Fibroblast of lung (primary cell): ENCODE measurements at places on chromosomes 1 and 21. TPM values are rescaled to one million over a fixed set of nuclear protein-coding genes. Genes with fewer than 3 reads are reported as not detected.

- no peaks in the 10 kb centered on the region for H3K36me3 ChIP-seq
- no peak overlapping the region for H3K4me3 ChIP-seq
- H3K27me3 ChIP-seq, result no peaks in the 10 kb centered on the region
- no peak overlapping the region for H3K27ac ChIP-seq
Measured at GRCh38 chr21:42942244-42942643, 16.8 kb upstream of the ERVH48-1 start.

DNA sequence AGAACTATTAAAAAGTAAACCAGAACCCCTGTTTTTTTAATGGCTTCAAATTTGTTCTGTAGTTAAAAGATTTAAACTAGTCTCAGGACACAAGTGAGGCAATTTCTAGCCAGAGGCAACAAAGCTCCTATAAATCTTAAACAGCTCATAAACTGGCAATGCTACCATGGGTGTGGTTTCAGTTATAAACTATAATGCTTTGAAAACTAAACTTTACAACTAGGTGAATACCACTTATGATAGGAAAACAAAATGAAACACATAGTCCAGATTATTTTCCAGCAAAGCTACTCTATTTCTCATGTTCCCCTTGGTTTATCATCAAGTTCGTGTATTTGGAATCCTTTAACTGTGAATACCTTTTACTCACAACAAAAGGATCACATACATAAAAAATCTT is 282.5 kb downstream of the VAV3 start:
- DNase-seq, result no peak
- no peaks in the 10 kb centered on the region for H3K27me3 ChIP-seq
- H3K27ac ChIP-seq, result no peak overlapping the region
- H3K4me1 ChIP-seq, result no peaks in the 10 kb centered on the region

GRCh38 chr1:117122330-117123025 is 929 bp upstream of the TRIM45 start:
- peak overlapping the region; percentile 83 for H3K4me3 ChIP-seq
- peak overlapping the region; percentile 91 for H3K27ac ChIP-seq
- H3K4me1 ChIP-seq, result peaks cover 6% of the 10 kb centered on the region
- no peaks in the 10 kb centered on the region for H3K36me3 ChIP-seq
- H3K27me3 ChIP-seq, result peaks cover 7% of the 10 kb centered on the region

- no peak overlapping the region for H3K4me3 ChIP-seq
- no peaks in the 10 kb centered on the region for H3K4me1 ChIP-seq
- no peak overlapping the region for H3K27ac ChIP-seq
- H3K36me3 ChIP-seq, result no peaks in the 10 kb centered on the region
- H3K27me3 ChIP-seq, result no peaks in the 10 kb centered on the region
Measured at GRCh38 chr1:78237364-78237916, 191.7 kb downstream of the GIPC2 start.

DNA sequence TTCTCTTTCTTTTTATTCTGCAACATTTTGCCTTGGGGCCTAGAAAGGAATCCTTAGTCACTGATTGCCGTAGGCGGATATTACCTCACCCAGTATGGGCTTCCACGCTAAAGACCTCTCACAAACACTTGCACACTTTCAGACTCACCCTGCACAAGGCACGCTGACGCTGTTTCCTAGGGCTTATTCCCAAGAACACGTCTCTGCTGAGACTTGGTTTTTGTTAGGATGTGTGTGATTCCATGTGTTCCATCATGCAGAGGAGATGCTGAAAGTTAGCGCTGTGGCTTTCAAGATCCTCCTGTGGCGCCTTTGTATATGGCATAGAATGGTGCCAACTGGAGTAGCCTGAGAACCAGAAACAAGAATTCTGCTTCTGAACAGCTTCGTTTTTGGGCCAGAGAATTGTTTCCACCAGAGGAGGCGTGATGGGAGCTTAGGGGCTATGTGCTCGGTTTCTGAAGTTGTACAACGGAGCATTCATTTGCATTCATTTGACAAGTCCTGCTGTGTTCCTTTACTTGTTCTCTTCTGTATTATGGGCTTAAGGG is 297.0 kb downstream of the DISC1 start:
- DNase-seq, result peak; percentile 86
- no peak overlapping the region for H3K27ac ChIP-seq
- H3K27me3 ChIP-seq, result no peaks in the 10 kb centered on the region
- H3K36me3 ChIP-seq, result no peaks in the 10 kb centered on the region
- no peaks in the 10 kb centered on the region for H3K4me1 ChIP-seq

DNA sequence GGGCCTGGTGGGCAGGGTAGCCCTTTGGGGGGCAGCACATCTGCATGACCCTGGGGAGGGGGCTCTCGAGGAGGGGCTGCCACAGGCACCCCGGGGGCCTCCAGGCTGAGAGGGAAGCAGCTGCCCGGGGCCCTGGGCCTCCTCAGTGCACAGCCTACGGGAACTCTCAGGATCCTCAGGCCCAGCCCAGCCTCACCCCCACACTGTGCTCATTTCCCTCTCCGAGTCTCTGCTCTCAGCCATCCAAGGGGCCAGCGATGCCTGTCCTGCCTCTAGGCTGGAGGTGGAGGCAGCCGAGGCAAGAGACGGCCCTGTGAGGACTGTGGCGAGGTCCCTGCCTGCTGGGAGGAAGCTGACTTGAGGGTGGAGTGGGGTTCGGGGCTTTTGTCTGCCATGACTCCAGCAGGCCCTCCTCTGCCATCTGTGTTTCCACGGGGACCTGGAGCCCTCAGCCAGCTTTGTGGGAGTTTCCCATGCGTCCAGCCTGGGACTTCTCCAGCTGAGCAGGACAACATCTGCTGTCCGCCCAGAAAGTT is 7.2 kb upstream of the PLEKHG5 start:
- H3K36me3 ChIP-seq, result no peaks in the 10 kb centered on the region
- H3K4me3 ChIP-seq, result no peak overlapping the region
- H3K4me1 ChIP-seq, result no peaks in the 10 kb centered on the region
- H3K27ac ChIP-seq, result no peak overlapping the region

DNA sequence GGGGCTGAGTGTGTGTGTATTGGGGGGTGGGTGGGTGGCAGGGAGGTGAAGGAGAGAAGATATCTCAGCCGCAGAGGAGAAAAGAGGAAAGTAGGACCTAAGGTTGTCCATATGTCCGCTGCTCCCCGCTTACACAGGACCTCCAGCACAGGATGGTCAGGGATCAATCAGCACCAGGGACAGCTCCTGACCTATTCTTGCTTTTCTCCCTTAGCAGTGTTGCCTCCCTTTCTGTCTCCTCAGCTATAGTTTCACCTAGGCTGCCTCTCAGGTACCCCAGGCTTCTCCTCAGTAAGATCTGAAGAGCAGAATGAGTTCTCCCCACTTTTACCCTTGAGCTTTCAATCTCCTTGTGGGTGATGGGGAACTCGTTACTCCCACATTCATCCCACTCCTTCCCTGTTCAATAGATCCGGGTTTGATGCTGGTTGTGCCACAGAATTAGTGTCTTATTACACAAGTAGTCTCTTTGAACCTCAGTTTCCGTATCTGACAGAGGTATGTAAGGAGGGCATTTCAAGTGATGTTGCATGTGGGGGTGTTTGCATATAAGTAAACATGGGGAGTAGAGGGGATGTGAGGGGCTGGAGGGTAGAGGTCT is 1.4 kb upstream of the DPH2 start:
- H3K27me3 ChIP-seq, result no peaks in the 10 kb centered on the region
- H3K36me3 ChIP-seq, result peaks cover 6% of the 10 kb centered on the region
- no peak overlapping the region for H3K27ac ChIP-seq
- no peak for DNase-seq
- H3K4me1 ChIP-seq, result peaks cover 6% of the 10 kb centered on the region
- no peak overlapping the region for H3K4me3 ChIP-seq

DNA sequence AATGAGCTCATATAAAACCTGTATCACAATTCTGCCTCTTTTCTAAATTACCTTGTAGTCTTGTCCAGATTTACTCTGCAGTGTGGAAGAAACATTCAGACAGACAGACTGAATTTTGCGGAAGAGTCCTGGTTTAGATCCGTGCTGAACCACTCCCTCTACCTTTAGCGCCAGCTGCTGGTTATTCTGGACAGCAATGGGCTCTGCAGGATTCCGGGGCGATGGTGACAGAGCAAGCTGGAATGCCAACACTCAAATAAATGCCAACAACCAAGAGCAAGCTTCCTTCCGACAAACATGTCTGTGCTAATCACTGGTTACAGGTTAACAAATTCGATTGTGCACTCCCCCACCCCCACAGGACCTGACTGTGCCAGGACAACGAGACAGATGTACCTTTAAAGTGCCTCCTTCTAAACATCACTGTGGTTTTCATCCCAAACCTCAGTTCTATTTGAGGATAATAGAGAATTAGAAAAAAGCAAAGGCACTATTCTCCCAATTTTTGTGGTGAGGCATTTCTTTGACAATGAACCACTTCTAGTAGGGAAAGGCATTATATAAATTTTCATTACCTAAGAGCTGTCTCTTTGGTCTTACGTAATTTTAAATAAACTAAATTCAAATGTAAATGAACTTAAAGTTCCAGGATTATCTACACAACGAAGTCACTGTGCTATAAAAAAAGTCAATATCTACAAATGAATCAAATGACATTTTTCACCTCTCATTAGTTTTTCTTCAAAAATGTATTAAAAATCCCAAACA is 90.4 kb downstream of the INTS7 start:
- peak; percentile 10 for DNase-seq
- H3K4me3 ChIP-seq, result no peak overlapping the region

GRCh38 chr1:234602334-234603220 is 7.4 kb downstream of the IRF2BP2 start:
- H3K27ac ChIP-seq, result peak overlapping the region; percentile 94
- DNase-seq, result peak; percentile 99
- no peaks in the 10 kb centered on the region for H3K27me3 ChIP-seq
- peaks cover 5% of the 10 kb centered on the region for H3K36me3 ChIP-seq
- H3K4me3 ChIP-seq, result peak overlapping the region; percentile 68

DNA sequence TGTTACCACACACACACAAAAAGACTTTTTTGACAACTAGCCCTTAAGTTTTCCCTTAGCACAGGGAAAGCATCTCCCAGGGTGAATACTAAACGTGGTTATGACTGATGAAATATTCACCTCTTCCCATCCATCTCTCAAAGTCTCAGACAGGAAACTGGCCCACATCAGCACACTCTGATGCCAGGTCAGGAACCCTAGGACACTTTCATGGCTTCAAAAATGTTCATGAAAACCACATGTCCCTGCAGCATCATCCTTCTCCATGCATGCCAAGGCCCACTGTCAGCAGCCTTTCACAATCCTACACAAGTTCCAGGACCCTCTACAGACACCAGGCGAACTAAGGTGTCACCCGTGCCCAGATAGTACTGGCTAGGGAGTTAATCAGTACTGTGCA is 68.7 kb downstream of the DNTTIP2 start:
- no peak for DNase-seq
- H3K4me3 ChIP-seq, result no peak overlapping the region
- no peak overlapping the region for H3K27ac ChIP-seq
- H3K4me1 ChIP-seq, result peaks cover 15% of the 10 kb centered on the region
- no peaks in the 10 kb centered on the region for H3K27me3 ChIP-seq
- H3K36me3 ChIP-seq, result no peaks in the 10 kb centered on the region

The HTR6 gene
- total RNA-seq, result under 0.01 TPM in 1 of 2 replicates, not detected in the other

The S100A14 gene
- total RNA-seq, result 0.26 and 0.33 TPM in 2 replicates

The SHCBP1L gene
- 0.26 TPM in 1 of 2 replicates, not detected in the other for total RNA-seq

The KCNK2 gene
- 2.8 and 6.4 TPM in 2 replicates for total RNA-seq

The CD247 gene
- total RNA-seq, result not detected in 2 replicates

The LCE2A gene
- total RNA-seq, result 0.33 TPM in 1 of 2 replicates, not detected in the other

The INTS7 gene
- 20.5 and 20.6 TPM in 2 replicates for total RNA-seq

The CTTNBP2NL gene
- total RNA-seq, result 11.0 and 18.5 TPM in 2 replicates

The TESK2 gene
- 2.6 and 4.3 TPM in 2 replicates for total RNA-seq

The WNT9A gene
- total RNA-seq, result 1.0 and 5.3 TPM in 2 replicates
